Naive thymus-derived CD8-positive, alpha-beta T cell (primary cell): ENCODE measurements at places on chromosomes 1 and 21. TPM values are rescaled to one million over a fixed set of nuclear protein-coding genes. Genes with fewer than 3 reads are reported as not detected.
A peak's percentile ranks its signal among the peaks of the same experiment; 100 is the strongest.

DNA sequence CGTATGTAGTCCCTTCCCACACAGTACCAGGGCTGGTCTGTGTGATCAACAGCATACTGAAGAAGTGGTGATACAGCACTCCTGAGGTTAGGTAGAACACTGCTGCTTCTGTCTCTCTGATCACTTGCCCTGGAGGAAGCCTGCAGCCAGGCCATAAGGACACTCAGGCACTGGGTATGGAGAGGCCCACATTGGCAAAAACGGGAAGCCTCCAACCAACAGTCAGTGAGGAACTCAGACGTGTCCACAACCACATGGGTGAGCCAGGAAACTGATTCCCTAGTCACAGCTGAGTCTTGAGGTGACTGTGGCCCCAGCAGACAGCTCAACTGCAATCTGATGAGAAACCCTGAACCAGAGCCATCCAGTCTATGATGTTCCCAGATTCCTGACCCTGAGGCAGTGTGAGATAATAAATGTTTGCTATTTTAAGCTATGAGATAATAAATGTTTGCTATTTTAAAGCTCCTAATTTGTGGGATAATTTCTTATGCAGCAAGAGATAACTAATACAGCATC lies 62.5 kb downstream of the COQ8A start:
- H3K27ac ChIP-seq = no peak overlapping the region
- H3K4me1 ChIP-seq = no peaks in the 10 kb centered on the region

GRCh38 chr1:206606867-206607266 lies 5.4 kb downstream of the EIF2D start:
- H3K4me3 ChIP-seq = no peak overlapping the region
- no peaks in the 10 kb centered on the region for H3K27me3 ChIP-seq
- no peak overlapping the region for H3K27ac ChIP-seq

DNA sequence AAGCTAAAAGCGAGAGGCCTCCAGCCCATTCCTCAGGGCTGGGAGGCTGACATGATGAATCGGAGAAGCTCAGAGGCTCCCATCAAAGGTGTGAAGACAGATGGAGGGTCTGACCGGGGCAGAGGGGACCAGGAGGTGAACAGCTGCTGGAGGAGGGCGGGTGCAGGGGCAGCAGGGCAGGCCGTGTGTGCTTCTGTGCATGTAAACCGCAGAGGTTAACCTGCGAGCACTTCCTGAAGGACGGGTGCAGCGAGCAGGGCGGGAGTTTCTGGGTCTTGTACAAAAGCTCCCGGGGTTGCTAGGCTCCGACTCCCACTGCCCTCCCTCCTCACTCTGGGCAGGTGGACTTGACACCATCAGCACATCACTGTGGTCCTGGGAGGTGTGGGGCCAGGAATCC lies 75.2 kb downstream of the PAX7 start:
- DNase-seq = no peak
- H3K27me3 ChIP-seq = peaks cover 35% of the 10 kb centered on the region
- H3K36me3 ChIP-seq = no peaks in the 10 kb centered on the region
- H3K4me1 ChIP-seq = peaks cover 7% of the 10 kb centered on the region
- no peak overlapping the region for H3K27ac ChIP-seq

DNA sequence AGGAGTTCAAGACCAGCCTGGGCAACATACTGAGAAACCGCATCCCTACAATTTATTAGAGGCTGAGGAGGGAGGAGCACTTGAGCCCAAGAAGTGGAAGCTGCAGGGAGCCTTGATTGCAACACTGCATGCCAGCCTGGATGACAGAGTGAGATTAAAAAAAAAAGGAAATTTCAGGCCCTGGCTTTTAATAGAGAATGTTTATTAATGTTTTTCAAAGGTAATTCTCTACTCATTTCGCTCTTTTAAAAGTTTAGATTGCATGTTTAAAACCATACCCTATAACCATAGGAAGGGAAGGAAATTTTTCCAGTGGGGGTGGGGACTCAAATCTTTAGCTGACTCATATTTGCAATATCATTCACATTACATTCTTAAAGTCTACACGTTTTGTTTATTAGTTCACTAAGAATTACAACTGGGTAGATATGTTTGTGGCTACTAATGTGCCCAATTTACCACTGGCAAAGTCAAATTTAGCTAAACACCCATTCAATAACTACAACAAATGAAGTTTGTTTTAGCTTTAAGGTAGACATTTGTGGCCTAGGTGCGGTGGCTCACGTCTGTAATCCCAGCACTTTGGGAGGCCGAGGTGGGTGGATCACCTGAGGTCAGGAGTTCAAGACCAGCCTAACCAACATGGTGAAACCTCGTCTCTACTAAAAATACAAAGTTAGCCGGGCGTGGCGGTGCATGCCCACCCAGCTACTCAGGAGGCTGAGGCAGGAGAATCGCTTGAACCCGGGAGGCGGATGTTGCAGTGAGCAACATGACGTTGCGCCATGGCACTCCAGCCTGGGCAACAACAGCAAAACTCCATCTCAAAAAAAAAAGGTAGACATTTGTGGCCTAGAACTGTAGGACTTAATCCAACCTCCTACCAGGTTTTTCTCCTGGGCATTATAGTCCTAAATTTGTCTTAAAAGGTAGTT lies 5.0 kb downstream of the KDM5B start:
- peaks cover 12% of the 10 kb centered on the region for H3K4me1 ChIP-seq
- no peaks in the 10 kb centered on the region for H3K27me3 ChIP-seq
- no peak overlapping the region for H3K27ac ChIP-seq
- no peak overlapping the region for H3K4me3 ChIP-seq
- no peak for DNase-seq

- no peaks in the 10 kb centered on the region for H3K36me3 ChIP-seq
- DNase-seq = no peak
- no peak overlapping the region for H3K27ac ChIP-seq
- H3K4me1 ChIP-seq = peaks cover 11% of the 10 kb centered on the region
Observed at GRCh38 chr1:168987330-168987729, 119.2 kb upstream of the ATP1B1 start.

GRCh38 chr1:15616373-15617172 lies 685 bp upstream of the DDI2 start:
- peaks cover 42% of the 10 kb centered on the region for H3K4me1 ChIP-seq
- peaks cover 3% of the 10 kb centered on the region for H3K36me3 ChIP-seq
- peak overlapping the region; percentile 84 for H3K27ac ChIP-seq
- DNase-seq = no peak
- H3K4me3 ChIP-seq = peak overlapping the region; percentile 90

GRCh38 chr1:41344708-41345159 lies 16.5 kb upstream of the FOXO6 start:
- H3K27me3 ChIP-seq = peaks cover 17% of the 10 kb centered on the region
- H3K4me1 ChIP-seq = peaks cover 5% of the 10 kb centered on the region
- no peak overlapping the region for H3K27ac ChIP-seq
- DNase-seq = no peak
- no peak overlapping the region for H3K4me3 ChIP-seq

DNA sequence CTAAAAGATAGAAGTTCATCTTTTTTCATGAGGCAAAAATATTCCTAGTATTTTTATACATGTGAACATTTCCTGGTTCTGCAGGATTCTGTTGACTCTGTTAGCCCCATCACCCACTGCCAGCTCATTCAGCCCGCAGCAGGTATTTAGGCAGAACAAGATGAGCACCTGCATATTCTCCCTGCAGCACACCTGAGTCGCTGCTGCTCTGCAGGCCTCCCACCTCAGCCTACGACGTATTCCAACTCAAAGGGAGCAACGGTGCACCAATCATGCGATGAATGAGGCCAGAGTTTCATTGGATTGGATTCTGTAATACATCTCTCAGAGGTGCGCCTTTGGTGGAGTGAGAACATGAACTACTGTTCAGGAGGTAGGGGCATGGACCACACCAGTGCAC lies 87.6 kb downstream of the CNIH3 start:
- no peak overlapping the region for H3K4me3 ChIP-seq
- H3K27me3 ChIP-seq = no peaks in the 10 kb centered on the region
- no peaks in the 10 kb centered on the region for H3K4me1 ChIP-seq
- H3K36me3 ChIP-seq = no peaks in the 10 kb centered on the region

- no peaks in the 10 kb centered on the region for H3K4me1 ChIP-seq
- no peak overlapping the region for H3K4me3 ChIP-seq
- H3K36me3 ChIP-seq = no peaks in the 10 kb centered on the region
Observed at GRCh38 chr1:44546403-44547053, 127.8 kb downstream of the TMEM53 start.

GRCh38 chr1:245550720-245551043 lies 395.9 kb downstream of the KIF26B start:
- H3K36me3 ChIP-seq = no peaks in the 10 kb centered on the region
- no peak overlapping the region for H3K27ac ChIP-seq
- DNase-seq = no peak
- H3K4me1 ChIP-seq = no peaks in the 10 kb centered on the region

GRCh38 chr21:31529406-31529805 lies 130.1 kb upstream of the SOD1 start:
- H3K27ac ChIP-seq = no peak overlapping the region
- H3K4me1 ChIP-seq = peaks cover 12% of the 10 kb centered on the region
- H3K4me3 ChIP-seq = no peak overlapping the region
- no peak for DNase-seq

GRCh38 chr1:26349188-26349876 lies 4.6 kb downstream of the CRYBG2 start:
- no peak overlapping the region for H3K27ac ChIP-seq
- DNase-seq = no peak
- no peaks in the 10 kb centered on the region for H3K4me1 ChIP-seq
- peaks cover 4% of the 10 kb centered on the region for H3K27me3 ChIP-seq
- no peaks in the 10 kb centered on the region for H3K36me3 ChIP-seq
- no peak overlapping the region for H3K4me3 ChIP-seq

- no peaks in the 10 kb centered on the region for H3K27me3 ChIP-seq
- H3K36me3 ChIP-seq = no peaks in the 10 kb centered on the region
- H3K27ac ChIP-seq = no peak overlapping the region
Observed at GRCh38 chr1:91582431-91582921, 81.8 kb downstream of the CDC7 start.

- H3K27me3 ChIP-seq = no peaks in the 10 kb centered on the region
- peaks cover 10% of the 10 kb centered on the region for H3K4me1 ChIP-seq
- H3K4me3 ChIP-seq = no peak overlapping the region
- H3K36me3 ChIP-seq = no peaks in the 10 kb centered on the region
- no peak for DNase-seq
Observed at GRCh38 chr21:31530897-31531705, 128.4 kb upstream of the SOD1 start.

DNA sequence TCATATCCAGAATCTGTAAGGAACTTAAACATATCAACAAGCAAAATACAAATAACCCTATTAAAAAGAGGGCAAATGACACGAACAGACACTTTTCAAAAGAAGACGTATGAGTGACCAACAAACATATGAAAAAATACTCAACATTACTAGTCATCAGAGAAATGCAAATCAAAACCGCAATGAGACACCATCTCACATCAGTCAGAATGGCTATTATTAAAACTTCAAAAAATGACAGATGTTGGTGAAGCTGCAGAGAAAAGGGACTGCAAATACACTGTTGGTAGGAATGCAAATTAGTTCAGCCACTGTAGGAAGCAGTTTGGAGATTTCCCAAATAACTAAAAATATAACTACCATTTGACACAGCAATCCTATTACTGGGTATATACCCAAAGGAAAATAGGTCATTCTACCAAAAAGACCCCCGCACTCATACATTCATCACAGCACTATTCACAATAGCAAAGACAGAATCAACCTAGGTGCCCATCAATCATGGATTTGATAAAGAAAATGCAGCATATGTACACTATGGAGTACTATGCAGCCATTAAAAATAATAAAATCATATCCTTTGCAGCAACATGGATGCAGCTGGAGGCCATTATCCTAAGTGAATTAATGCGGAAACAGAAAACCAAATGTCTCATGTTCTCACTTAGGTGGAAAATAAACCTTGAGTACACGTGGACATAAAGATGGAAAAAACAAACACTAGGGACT lies 230.1 kb upstream of the RAB4A start:
- H3K4me3 ChIP-seq = no peak overlapping the region
- H3K27ac ChIP-seq = no peak overlapping the region
- DNase-seq = no peak
- H3K27me3 ChIP-seq = peaks cover 2% of the 10 kb centered on the region
- no peaks in the 10 kb centered on the region for H3K36me3 ChIP-seq

DNA sequence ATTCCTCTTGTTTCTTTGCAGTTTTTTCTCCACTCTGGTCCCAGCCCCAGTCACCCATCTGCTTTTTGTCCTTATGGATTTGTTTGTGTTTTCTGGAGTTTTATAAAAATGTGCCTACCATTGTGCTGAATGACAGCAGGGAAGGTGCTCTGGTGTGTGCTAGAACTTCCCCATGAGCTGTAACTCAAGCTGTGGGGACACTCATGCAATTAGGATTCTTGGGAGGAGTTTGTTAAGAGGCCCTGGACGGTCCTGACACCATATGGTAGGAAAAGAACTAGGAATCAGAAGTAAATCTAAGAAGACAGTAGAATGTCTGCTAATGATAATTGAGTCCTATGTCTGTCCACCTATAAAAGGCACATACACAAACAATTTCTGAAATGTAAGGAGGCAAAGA lies 27.4 kb downstream of the URB2 start:
- H3K4me3 ChIP-seq = no peak overlapping the region
- no peak for DNase-seq
- H3K4me1 ChIP-seq = peaks cover under 1% of the 10 kb centered on the region
- H3K27me3 ChIP-seq = no peaks in the 10 kb centered on the region
- no peak overlapping the region for H3K27ac ChIP-seq

- DNase-seq = no peak
- peaks cover 65% of the 10 kb centered on the region for H3K4me1 ChIP-seq
- no peaks in the 10 kb centered on the region for H3K27me3 ChIP-seq
- H3K4me3 ChIP-seq = no peak overlapping the region
- H3K36me3 ChIP-seq = peaks cover 8% of the 10 kb centered on the region
Observed at GRCh38 chr1:35509558-35509957, 47.6 kb downstream of the KIAA0319L start.

- no peaks in the 10 kb centered on the region for H3K27me3 ChIP-seq
- no peak for DNase-seq
- no peaks in the 10 kb centered on the region for H3K4me1 ChIP-seq
- no peaks in the 10 kb centered on the region for H3K36me3 ChIP-seq
Observed at GRCh38 chr1:186413319-186413718, 37.7 kb downstream of the ODR4 start.

DNA sequence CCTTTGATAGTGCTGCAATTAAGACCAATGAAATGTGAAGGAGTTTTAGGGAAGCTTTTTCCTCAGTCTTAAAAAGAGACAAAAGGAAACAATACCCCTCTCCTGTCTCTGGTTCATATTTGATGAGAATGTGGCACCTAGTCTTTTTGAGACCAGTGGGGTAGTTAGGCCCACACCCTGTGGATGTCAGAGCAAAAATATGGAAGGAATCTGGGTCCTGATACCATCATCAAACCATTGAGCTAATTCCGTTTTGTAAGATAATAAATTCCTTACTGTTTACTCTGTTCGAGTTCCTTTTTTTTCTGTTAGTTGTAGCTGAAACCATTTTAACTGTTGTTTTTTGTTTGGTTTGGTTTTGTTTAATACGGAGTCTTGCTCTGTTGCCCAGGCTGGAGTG lies 33.3 kb downstream of the PTPRC start:
- DNase-seq = no peak
- peaks cover 95% of the 10 kb centered on the region for H3K4me1 ChIP-seq
- peak overlapping the region; percentile 91 for H3K27ac ChIP-seq
- H3K27me3 ChIP-seq = no peaks in the 10 kb centered on the region

Gene TNFRSF9
- total RNA-seq = 0.05 TPM

Gene SLC22A15
- total RNA-seq = 0.27 TPM

Gene TNNT2
- not detected for total RNA-seq

Gene KPRP
- total RNA-seq = not detected

Gene TNFSF18
- not detected for total RNA-seq

Gene HYI
- total RNA-seq = 18.9 TPM

Gene C1orf141
- total RNA-seq = not detected

Gene GPX7
- 25.0 TPM for total RNA-seq
